ENCODE measurements at places on chromosomes 1 and 21.

- DNase-seq: no peak
Measured at GRCh38 chr1:70156529-70157120, 48.8 kb downstream of the LRRC40 start.

GRCh38 chr1:59113876-59114457 lies 182.9 kb upstream of the FGGY start:
- DNase-seq: no peak

DNA sequence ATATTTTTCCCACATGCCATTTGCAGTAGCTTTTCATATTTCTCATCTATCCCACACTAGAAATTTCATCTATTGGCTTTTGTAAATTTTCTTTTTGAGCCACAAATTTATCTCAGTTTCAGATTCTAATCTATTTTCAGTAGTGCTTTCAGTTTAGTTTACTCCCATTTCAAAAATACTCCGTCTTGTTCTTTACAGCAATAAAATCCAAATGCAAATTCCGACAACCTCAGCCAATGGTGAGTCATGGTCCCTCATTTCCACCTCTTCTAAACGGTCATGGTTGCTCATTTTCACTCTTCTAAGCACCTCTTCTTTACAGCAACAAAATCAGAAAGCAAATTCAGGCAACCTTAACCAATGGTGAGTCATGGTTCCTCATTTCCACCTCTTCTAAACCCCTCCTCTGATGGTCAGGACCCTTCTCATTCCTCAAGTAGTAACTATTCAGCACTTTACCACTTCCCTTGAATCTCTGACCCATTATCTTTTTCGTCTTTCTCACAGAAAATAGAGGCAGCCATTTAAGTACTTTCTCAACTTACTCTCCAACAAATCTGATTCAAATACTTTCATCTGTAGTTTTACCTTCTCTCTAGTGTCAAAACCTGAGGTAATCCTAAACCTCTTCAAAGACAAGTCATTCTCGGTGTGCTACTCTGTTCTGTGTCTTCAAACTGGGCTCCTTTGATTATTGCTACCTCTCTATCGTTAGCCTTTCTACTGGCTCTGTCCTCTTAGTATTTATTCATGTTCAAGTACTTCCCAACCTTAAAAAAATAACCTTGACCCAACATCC lies 34.4 kb downstream of the C21orf91 start:
- DNase-seq: no peak

GRCh38 chr1:154840269-154841176 lies 29.6 kb downstream of the KCNN3 start:
- DNase-seq: no peak

- no peak for DNase-seq
Measured at GRCh38 chr1:40132383-40133311, 28.5 kb upstream of the RLF start.
